ENCODE measurements at places on chromosomes 2 and 18.

DNA sequence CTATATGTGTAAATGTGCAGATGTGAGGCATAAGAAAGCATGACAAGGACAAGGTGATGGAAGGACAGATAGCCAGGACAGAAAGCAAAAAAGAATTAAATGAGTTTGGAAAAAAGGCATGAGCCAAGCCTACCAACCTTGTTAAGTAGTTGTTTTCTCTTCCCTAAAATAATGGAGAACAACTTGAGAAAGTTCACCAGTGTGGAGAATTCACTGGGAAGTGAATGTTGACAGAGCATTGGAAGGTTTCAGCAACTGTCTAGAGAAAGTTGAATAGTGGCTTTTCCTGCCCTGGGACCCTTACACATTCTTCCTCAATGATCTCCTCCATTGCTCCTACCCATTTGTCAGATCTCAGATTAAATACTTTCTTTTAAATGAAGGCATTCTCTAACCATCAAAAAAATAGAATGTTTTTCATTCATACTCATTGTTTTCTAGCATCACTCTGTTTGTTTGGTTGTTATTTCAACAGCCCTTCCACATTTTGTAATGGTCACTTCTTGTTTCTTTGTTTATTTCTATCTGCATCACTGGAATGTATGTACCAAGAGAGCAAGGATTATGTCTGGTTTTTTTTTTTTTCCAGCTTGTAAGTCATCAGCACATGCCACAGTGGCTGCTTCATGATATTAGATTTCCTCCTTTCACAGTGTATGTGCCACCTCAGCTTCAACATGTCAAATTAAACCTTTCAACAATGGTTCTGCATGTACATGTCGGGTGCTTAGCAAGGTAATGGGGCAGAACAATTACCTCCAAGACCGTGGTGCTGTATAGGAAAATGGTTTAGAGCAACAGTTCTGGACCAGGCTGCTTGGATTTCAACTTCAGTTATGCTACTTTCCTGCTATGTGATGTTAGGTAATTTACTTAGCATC is 586.0 kb upstream of the VRK2 start:
- DNase-seq: no peak

GRCh38 chr2:223896833-223897311 is 48.3 kb downstream of the WDFY1 start:
- peak; percentile 83 for DNase-seq

DNA sequence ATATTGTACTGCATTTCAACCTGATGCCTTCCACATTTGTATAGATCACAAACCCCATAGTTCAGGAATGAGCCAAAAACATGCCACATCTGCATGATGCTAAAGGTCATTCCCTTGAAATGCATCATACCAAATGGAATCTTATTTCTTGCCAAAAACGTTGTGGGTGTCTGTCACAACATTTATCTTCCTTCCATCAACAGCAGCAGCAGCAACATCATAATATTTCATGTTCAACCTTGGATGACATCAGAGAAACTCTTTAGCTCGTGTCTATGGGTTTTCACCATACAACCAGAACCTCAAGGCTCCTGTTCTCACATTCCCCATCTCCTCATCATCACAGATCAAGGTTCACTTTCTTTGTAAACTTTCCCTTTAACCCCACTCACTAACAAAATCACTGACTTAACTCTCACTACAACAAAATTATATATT is 221.3 kb upstream of the CTAGE1 start:
- DNase-seq: no peak

GRCh38 chr2:50088987-50089386 is 934.7 kb upstream of the FSHR start:
- DNase-seq: no peak

- no peak for DNase-seq
These were observed 238.1 kb downstream of the KLHL29 start for GRCh38 chr2:23622966-23623675.

GRCh38 chr2:137865954-137866540 is 98.2 kb upstream of the HNMT start:
- DNase-seq: peak; percentile 23

GRCh38 chr2:47251404-47251675 is 96.2 kb upstream of the STPG4 start:
- no peak for DNase-seq

DNA sequence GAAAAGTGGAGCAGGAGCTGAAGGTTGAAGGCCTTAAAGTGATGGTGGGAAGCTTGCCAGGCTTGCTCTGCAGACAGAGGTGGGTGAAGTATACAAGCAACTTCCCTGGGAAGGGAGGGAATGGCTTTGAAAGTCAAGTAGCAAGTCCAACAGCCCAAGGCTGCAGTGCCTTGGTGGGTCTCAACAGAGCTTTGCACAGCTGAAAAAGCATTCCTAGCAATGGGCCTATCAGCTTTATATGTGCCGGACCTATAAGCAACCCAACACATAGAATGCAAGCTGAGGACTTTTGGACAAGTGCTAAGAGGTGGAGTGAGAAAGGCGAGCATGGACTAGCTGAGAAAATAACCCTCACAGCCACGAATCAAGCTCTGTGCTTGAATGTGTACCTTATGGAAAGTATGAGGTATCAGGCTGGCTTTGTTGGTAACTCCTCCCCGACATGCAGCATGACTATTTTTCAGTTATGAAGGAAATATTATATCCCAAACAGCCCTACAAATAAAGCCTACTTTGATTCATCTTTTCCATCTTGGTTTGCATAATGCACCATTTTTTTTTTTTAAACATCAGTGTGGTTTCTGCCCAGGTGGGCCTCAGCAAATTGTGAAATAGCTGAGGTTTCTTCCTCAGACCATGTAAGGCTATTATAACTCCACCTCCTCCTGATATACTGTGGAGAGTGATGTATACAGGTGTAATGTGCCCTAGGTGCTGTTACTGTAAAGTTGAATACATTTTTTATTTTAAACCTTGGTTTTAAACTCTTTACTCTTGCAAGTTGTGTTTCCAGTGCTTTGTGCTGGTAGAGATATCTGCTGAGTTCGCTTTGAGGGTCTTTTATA is 241.4 kb upstream of the CXCR4 start:
- DNase-seq: no peak
